ENCODE measurements at places on chromosomes 7 and 10.

DNA sequence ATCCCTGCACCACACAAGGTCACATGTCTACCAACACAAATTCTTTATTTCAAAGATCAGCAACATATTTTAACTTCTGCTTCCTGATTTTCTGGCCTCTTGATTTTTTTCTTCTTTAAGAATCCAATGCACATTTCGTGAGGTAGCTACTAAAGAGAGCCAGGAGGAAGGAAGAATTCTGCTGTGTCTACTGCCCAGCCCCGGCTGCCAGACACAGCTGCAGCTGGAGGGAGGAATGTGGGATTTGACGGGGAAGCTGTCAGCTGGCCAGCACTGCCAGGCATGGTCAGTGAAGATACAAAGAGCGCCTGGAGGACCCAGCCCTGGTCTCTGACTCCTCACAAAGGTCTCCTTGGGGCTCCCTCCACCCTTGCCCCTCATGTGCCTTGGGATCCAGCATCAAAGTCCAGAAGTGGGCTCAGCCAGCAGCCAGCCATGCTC lies 6.9 kb upstream of the AOC1 start:
- peak; percentile 13 for DNase-seq

GRCh38 chr10:35341521-35341920 lies 5.2 kb downstream of the CCNY start:
- DNase-seq = no peak

DNA sequence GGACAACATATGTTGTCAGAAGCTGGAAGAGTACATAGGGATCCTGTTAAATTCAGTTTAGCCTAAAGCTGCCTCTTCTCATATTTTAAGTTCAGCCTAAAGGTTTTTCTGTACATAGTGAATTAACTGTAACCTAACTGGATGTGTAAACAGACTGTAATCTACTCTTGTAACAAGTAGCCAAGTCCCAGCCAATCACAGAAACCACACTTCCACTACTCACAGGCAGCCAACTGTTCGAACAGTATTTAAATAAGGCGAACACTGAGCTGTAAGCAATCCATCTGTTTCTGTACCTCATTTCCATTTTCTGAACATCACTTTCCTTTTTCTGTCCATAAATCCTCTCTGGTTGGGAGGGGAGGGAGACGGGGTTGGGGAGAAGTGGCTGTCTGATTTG lies 15.0 kb upstream of the STN1 start:
- DNase-seq = no peak

- no peak for DNase-seq
These were observed at the start of gene BMPR1A for GRCh38 chr10:86756511-86757112. BMPR1A (plus strand) TSS chr10:86756619; CDS start chr10:86876019, 119,400 bp downstream.

DNA sequence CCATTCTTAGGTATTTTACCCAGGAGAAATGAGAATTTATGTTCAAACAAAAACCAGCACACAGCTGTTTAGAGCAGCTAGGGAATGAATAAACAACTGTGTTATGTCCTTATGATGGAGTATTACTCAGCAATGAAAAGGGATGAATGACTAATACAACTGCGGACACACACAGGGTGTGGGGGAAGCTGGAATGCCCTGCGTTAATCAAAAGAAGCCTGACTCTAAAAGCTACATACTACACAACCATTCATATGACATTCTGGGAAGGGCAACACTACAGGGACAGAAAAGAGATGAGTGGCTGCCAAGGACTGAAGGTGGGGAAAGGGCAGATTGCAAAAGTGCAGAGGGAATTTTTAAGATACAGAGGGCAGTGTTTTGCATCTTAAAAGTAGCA lies 64.0 kb downstream of the DLG5 start:
- DNase-seq = no peak

- peak; percentile 35 for DNase-seq
These were observed 222.6 kb upstream of the KLF14 start for GRCh38 chr7:130956417-130957136.

DNA sequence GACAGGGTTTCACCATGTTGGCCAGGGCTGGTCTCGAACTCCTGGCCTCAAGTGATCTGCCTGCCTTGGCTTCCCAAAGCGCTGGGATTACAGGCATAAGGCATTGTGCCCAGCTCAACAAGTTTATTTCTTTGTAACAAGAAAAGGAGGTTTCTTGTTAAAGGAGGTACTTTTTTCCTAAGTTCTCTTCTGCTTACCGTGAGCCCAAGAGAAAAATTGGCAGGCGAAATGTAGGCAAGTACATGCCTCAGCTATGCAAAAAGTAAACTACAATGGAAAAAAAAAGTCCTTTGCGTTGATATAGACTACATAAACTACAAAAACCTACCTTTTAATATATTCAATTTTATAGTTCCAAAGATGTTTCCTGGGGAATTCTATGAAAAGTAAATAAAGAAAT lies 122.6 kb downstream of the DKK1 start:
- DNase-seq = no peak

- DNase-seq = no peak
These were observed 401.1 kb upstream of the NFE2L3 start for GRCh38 chr7:25750744-25751508.

GRCh38 chr10:31584876-31585275 lies 265.9 kb downstream of the ZEB1 start:
- no peak for DNase-seq

- no peak for DNase-seq
These were observed 50.3 kb downstream of the CSTF2T start for GRCh38 chr10:51649064-51649463.

DNA sequence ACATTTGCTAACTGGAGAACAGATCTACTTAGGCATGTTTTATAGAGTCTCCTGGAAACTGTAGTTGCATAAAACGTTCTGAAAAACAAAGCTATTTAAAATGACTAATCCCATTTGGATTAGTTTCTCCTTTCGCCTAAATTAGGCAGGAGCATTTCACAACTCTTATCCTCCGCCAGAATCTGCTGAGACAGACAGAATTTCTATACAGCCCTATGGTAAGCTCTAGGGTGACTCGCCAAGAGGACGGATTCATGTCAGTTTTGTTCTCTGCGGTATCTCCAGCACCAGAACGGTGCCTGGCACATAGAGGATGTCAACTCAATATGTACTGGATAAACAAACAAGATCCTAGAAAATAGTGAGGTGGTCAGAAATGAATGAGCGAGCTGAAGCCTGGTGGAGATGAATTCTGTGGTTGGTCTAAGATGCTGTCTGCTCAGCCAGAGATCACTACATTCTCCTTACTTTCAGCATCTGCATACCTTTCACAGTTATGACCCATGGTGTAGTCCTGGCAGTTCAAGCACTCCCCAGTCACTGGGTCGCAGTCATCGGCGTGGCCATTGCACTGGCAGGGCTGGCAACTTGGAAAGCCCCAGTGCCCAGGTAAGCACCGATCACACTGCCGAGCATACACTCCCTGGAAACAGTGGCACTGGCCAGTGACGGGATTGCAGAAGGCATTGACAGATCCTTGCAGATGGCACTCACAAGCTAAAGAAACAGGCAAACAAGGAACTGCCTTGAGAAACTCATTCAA lies 44.0 kb downstream of the LAMB1 start:
- no peak for DNase-seq

GRCh38 chr10:49361735-49362568 lies 33.9 kb downstream of the DRGX start:
- no peak for DNase-seq

GRCh38 chr10:70769121-70769520 lies 16.1 kb downstream of the TBATA start:
- DNase-seq = no peak

DNA sequence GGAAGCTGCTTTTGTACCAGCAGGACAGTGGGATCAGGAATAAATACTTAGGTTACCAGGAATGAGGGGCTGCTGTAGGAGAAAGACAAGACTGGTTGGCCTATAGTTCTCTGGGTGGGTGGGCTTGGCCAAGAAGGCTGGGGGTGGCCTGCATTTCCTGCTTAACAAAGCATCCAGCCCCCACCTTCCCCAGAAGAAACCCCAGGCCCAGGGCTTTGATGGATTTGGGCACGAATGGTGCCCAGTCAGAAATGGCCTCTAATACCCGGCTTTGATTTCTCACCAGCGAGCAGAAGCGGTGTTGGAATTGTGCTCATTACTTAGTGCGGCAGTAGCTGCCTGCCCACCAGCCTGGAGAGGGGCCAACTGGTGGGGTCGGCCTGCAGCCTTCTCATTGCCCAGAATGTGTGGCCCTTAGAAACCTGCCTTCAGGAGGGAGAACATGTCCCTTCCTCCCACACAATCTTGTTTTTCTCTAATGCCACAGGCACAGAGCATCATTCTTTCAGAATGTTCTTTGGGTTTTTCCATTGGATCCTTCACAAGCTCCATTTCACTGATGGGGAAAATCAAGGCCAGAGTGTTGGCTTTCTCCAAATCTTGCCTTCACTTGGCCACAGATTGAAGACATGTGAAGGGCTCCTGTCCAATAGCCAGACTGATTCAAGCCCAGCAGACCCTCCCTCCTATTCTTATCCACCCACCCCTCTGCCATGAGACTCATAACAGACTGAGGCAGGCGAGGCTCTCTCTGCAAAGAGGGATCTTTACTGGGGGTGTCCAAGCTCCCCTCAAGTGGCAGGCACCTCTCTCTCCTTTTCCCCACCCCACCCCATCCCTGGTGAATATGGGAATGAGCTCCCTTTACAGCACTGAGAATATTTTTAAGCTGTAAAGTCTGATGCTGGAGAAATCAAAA lies 2.5 kb downstream of the UNC5B start:
- no peak for DNase-seq

- peak; percentile 87 for DNase-seq
These were observed 183.7 kb downstream of the ELMO1 start for GRCh38 chr7:37265006-37265405.

GRCh38 chr7:76066716-76067503 lies 19.0 kb downstream of the MDH2 start:
- DNase-seq = no peak

GRCh38 chr7:104133238-104133637 lies 74.6 kb downstream of the ORC5 start:
- no peak for DNase-seq

DNA sequence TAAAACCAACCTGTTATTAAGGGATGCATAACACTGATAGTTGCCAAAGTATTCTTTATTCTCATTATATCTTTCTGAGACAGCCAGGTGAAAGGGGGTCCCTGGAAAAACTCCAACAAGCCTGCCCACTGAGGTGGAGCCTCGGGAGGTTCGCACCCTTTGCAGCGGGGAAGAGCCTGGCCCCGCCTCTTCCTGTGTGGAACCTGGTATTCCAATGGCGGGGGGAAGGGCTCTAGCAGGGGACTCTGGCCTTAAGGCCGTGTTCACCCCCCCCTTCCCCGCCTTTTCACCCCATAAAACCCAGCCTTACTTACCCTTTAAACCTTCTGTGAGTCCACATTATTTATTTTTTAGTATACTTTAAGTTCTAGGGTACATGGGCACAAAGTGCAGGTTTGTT lies 62.4 kb upstream of the PDK4 start:
- DNase-seq = no peak

GRCh38 chr7:95859429-95859828 lies 87.1 kb downstream of the DYNC1I1 start:
- DNase-seq = no peak

GRCh38 chr10:14952851-14953423 lies 959 bp downstream of the DCLRE1C start:
- DNase-seq = no peak

DNA sequence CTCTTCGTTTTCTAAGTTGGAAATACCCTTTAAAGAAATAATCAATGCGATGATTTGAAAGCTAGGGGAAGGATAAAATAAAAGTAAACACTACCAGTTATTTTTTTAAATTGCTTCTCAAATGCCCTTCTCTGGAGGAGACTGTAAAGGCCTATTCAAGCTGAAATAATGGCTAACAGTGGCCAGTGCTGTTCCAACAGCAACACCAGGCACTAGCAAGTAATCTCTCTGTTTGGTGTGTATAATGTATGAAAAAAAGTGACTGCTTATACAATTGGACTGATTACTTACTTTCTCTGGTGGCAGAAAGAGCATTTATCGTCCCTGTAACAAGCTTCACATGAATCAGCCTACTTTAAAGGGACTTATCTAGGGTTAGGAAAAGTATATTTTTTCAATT lies 102.7 kb downstream of the CSTF2T start:
- no peak for DNase-seq

DNA sequence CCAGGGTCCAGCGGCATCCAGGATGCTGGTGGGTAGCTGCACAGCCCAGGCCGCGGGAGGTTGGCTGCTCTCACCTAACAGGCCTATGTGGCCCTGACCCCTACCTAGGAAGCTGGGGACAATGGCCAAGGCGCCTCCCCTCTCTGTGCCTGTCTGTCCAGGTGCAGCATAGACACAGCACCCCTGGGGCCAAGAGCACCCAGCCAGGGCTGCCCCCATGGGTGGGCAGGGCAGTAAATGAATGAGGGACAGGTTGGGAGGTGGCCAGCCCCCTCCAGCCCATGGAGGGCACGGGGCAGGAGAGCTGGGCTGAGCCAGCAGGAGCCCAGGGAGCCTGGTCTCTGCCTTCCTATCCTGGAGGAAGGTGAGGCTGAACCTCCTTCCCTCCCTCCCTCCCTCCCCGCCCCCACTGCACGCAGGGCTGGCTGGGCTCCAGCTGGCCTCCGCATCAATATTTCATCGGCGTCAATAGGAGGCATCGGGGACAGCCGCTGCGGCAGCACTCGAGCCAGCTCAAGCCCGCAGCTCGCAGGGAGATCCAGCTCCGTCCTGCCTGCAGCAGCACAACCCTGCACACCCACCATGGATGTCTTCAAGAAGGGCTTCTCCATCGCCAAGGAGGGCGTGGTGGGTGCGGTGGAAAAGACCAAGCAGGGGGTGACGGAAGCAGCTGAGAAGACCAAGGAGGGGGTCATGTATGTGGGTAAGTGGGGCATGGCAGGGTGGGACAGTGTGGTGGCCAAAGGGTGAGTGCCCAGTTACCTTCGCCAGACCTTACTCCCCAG lies at the start of gene SNCG:
Gene SNCG, plus strand, starts transcription at position 484 of the 785 bp plus-strand sequence. Its CDS starts 99 bp downstream, at position 583.
- no peak for DNase-seq

- no peak for DNase-seq
These were observed 180.1 kb upstream of the CCDC6 start for GRCh38 chr10:60086421-60086820.

DNA sequence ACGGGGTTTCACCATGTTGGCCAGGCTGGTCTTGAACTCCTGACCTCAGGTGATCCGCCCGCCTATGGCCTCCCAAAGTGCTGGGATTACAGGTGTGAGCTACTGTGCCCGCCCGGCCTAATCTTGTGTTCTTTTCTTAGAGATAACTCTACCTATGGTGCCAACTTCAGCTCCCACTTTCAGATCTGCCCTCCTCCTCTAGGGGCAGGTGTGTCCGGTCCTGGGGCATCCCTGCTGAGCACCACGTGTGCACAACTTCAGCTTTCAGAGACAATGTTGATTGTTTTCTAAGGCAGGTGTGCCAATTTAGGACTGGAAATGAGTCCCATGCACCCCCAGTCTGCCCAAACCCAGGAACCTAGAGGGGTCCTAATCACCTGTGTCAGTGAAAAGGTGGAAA lies 18.5 kb upstream of the FXYD4 start:
- no peak for DNase-seq

- DNase-seq = peak; percentile 75
These were observed 236.3 kb upstream of the ANKRD30A start for GRCh38 chr10:36888925-36889573.

DNA sequence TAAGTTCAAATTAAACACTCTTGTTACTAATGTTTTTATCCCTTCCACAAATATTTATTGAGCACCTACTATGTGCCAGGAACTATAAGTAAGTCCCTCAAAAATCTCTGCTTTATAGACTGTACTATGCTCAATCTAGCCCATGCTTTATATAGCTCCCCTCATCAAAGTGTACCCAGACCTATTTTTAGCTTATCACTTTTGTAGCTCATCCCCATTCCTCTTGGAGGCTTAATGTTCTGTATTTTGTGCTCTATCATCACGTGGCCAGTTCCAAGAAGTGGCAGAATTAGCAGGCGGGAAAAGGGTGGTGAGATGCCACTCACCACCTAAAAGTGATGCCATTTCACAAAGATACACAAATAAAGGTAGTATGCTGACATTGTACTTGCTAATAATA lies 138.1 kb upstream of the BET1 start:
- no peak for DNase-seq
